ENCODE measurements at places on chromosomes 11 and 22.

DNA sequence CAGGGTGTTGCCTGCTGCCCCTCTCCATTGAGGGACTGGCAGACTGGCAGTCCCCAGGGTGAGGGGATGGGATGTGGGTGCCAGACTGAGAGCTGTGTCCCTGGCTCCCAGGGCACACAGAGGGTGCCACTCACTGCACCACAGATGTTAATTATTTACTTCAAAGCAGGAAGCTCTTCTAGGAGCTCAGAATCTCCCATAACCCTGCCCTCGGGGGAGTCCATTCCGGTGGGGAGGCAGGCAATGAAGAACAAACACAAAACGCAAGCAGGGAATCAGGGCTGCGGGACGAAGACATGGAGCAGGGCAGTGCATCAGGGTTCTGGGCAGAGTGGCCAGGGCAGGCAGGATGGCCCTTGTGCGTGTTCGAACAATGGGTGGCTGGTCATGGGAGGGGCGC lies 24.4 kb upstream of the FLRT1 start:
- no peak for DNase-seq

- DNase-seq: peak; percentile 46
Measured at GRCh38 chr11:20599221-20600019, at the start of gene SLC6A5. TSS of gene SLC6A5 (plus strand) at chr11:20599608. CDS start at chr11:20599673, 65 bp downstream.

DNA sequence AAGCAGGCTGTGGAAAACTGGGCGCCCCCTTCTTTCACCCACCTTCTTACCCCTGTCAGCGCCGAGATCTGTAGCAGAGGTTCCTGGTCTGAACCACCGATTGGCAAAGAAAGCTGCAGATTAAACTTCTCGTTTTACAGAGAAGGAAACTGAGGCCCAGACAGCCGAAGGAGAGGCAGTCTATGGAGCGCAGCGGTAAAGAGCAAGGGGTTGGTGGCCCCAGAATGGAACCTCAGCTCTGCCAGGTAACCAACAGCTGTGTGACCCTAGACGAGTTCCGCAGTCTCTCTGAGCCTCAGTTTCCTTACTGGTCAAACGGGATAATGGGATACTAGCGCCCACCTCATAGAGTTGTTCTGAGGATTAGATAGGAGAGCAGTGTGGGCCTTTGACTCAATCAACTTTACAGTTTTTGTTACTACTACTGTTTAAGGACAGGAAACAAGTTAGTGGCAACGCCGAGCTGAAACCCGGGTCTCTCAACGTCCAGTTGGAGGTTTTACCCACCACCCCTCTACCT lies 3.1 kb upstream of the WT1 start:
- DNase-seq: no peak

DNA sequence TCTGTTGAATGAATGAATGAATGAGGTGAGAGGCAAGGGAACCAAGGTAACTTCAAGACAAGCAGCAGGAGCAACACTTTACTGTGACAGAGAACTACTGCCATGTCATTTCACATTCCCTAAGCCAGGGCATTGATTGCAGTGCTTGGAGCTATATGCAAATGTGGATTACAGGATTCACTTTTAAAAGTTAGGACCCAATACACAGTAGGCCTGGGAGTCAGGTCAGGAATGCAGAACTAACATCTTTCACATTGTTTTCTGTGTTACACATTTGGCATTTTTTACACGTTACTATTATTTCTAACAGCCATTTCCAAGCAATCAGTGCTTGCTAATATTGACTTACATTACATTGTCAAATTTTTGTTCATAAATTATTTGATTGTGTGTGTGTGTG lies 26.2 kb upstream of the ME3 start:
- DNase-seq: no peak

DNA sequence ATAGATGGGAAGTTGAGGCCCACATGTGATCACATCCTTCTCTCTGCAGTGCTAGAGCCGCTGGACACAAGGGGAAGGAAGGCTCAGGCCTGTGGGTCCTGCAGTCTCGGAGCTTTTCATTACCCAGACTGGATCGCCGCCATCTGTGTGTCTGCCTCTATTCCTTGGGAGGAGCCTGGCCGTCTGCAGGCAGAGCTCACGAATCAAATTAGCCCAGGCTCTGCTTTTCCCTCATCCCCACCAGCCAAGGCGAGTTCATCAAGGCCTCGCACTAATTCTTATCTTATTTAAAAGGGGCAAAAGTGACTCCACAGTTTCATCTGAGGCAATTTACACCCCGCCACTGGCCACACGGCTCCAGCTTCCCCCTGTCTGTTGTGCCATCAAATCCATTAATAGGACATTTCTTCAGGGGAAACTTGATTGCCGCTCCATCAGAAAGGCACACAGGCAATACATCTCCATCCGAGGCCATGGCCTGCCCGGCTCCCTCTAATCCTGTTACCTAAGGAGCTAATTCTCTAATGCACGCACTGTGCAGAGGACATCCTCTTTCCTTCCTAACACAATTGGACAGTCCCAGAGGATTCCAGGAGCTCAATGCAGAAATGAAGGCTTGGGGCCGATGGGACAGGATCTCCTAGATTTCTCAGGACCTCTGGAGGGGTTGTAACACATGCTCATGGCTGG lies 3.3 kb upstream of the HTR3A start:
- no peak for DNase-seq

DNA sequence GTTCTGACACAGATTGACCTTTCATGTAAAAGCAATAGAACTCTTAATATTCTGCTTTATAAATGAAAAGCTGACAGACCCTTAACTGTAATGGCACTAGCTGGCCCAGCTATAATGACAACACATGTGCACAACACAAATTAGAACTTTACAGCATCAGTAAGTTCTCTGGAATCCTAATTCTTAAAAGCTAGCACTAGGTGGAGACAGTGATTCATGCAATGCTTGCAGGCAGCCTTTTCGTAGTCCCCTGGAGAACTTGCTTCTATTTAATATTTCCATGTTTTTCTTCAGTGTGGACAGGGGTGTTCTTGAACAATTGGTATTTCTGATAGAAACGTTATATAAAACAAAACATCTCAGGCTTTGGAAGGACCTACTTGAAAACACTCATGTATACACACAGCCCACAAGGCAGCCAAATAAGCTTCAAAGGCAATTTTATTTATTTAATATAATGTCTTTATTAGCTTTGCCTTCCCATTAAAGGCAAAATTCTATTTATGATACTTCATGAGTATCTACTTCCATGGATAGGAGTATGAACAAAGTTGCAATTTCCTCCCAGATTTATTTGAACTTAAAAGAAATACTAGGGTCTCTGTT lies 374.3 kb upstream of the MPPED2 start:
- no peak for DNase-seq

GRCh38 chr11:70799386-70799785 lies 401.1 kb downstream of the CTTN start:
- DNase-seq: no peak

DNA sequence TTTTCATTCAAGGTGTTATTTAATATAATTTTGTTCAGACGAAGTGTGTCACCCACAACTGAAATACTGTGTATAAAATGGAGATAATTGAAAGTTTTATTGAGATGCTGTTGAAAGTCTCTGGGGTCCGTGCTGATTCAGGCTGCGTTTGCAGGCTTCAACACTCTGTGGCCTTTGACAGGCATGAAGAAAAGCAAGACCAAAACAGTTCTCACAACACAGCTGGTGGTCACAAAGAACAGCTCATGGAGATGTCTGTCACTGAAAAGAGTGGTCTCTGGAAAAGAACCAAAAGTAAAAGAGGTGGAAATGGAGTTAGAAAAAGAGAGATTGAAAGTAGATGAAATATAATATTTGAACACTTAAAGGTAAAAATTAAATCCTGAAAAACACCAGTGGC lies 9.8 kb upstream of the MPPED2 start:
- DNase-seq: no peak

GRCh38 chr11:90468923-90469322 lies 246.1 kb upstream of the CHORDC1 start:
- no peak for DNase-seq

DNA sequence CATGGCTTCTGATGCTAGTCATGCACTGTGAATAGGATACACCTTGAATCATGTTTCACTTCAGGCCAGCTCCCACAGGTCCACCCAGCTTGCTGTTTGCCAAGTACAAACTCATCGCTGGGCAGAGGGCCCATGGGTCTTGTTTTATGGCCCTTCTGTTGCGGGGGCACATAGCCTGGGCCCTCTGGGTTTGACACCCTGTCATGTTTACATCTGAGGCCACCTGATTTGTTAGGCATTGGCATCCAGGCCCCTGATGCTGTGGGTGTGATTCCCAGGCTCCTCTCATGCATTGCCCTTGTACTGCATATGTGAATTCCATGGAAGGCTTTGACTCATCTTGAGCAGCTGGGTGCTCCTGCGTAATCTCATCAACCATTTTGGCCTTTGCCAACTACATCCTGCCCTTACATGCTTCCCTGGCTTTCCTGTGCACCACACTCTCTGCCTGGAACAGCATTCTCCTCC lies 32.6 kb downstream of the PPFIBP2 start:
- DNase-seq: no peak

DNA sequence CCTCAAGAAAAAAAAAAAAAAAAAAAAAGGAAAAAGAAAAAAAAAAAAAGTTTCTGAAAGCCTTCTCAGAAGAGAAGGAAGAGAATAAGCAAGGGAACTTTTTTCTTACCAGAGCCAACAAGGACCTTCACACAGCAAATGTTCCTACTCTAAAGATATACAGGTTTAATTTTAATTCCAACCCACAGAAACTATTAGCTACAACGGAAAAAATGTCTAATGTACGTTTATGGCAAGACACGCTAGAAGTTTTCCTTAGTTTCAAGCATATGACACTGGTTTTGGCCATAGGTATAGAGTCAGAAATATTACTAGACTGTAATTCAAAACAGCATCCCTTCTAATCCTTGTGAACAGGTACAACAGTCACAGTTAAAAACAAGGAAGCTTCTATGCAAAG lies 120.1 kb downstream of the MRTFA start:
- no peak for DNase-seq

- no peak for DNase-seq
Measured at GRCh38 chr11:23406131-23406819, 546.0 kb upstream of the CCDC179 start.

GRCh38 chr11:2321311-2321683 lies 19.5 kb downstream of the TSPAN32 start:
- DNase-seq: no peak

- peak; percentile 73 for DNase-seq
Measured at GRCh38 chr11:69293819-69294505, at the start of gene MYEOV. TSS of gene MYEOV (plus strand) at chr11:69294155. CDS start at chr11:69295355, 1,200 bp downstream.

GRCh38 chr11:31790649-31791048 lies 20.5 kb downstream of the PAX6 start:
- DNase-seq: no peak

DNA sequence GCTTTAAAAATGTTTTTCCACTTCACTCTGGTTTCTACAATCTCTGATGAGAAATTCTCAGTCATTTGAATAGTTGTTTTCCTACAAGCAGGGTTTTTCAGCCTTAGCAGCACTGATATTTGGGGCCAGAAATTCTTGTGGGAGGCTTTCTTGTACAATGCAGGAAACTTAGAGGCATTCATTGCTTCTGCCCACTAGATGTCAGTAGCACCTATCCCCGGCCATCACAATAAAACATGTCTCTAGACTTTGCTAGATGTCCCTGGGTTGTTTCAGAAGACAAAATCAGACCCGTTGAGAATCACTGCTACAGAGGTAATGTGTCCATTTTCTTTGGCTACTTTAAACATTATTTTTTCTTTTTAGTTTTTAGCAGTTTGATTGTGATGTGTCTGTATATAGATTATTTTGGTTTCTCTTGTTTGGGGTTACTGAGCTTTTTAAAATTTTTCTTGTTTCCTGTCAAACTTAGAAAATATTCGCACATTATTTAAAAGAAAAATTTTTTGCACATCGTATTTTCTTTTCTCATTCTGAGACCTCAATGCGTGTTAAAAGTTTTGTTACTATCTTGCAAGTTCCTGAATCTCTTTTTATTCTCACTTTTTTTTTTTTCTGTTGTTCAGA lies 60.8 kb upstream of the CCDC179 start:
- no peak for DNase-seq

- DNase-seq: no peak
Measured at GRCh38 chr22:36764060-36764459, 11.9 kb downstream of the IFT27 start.
